ENCODE measurements at places on chromosomes 11 and 22. TPM values are rescaled to one million over a fixed set of nuclear protein-coding genes. Genes with fewer than 3 reads are reported as not detected.

The SSTR3 gene
- 0.08 TPM for polyA plus RNA-seq

The C11orf87 gene
- polyA plus RNA-seq: 0.01 TPM

The VWCE gene
- polyA plus RNA-seq: 1.6 TPM

The LYVE1 gene
- polyA plus RNA-seq: 241 TPM

The ISX gene
- polyA plus RNA-seq: 0.45 TPM

The CD44 gene
- 323 TPM for polyA plus RNA-seq

The IGLL1 gene
- 0.28 TPM for polyA plus RNA-seq

The C11orf21 gene
- 1.9 TPM for polyA plus RNA-seq

The IL18 gene
- 5.2 TPM for polyA plus RNA-seq

The HTR3A gene
- 0.10 TPM for polyA plus RNA-seq

The SLC25A45 gene
- polyA plus RNA-seq: 14.5 TPM

The OR2AT4 gene
- polyA plus RNA-seq: 0.06 TPM

The HARBI1 gene
- polyA plus RNA-seq: 3.1 TPM

The DRAP1 gene
- 75.1 TPM for polyA plus RNA-seq

The TRMU gene
- 43.9 TPM for polyA plus RNA-seq

The MMP27 gene
- not detected for polyA plus RNA-seq

The MS4A15 gene
- not detected for polyA plus RNA-seq

The MALAT1 gene
- 604 TPM for polyA plus RNA-seq

The OR2AG2 gene
- polyA plus RNA-seq: not detected

The CHST1 gene
- polyA plus RNA-seq: 7.3 TPM

The PRG3 gene
- 0.48 TPM for polyA plus RNA-seq

The CCDC87 gene
- 0.10 TPM for polyA plus RNA-seq

The MRGPRF gene
- polyA plus RNA-seq: 3.1 TPM

The OR56A1 gene
- not detected for polyA plus RNA-seq

The ADM2 gene
- 0.21 TPM for polyA plus RNA-seq

The TMA7B gene
- polyA plus RNA-seq: 0.40 TPM

The DUSP8 gene
- polyA plus RNA-seq: 0.99 TPM

The SCARF2 gene
- polyA plus RNA-seq: 39.6 TPM

The OR5L1 gene
- polyA plus RNA-seq: not detected

The GLYATL1 gene
- 4.2 TPM for polyA plus RNA-seq

The TST gene
- polyA plus RNA-seq: 13.8 TPM

The VWA5A gene
- 18.1 TPM for polyA plus RNA-seq

The EFCAB6 gene
- polyA plus RNA-seq: 3.9 TPM

The MMP1 gene
- 5.3 TPM for polyA plus RNA-seq

The TREH gene
- 0.27 TPM for polyA plus RNA-seq

The HEPHL1 gene
- polyA plus RNA-seq: 0.06 TPM

The TCP11L1 gene
- 14.4 TPM for polyA plus RNA-seq

The FGF19 gene
- 0.06 TPM for polyA plus RNA-seq

The IGF2 gene
- polyA plus RNA-seq: 249 TPM
